NCI-H510A (cell line): ENCODE measurements at places on chromosomes 4 and X.

DNA sequence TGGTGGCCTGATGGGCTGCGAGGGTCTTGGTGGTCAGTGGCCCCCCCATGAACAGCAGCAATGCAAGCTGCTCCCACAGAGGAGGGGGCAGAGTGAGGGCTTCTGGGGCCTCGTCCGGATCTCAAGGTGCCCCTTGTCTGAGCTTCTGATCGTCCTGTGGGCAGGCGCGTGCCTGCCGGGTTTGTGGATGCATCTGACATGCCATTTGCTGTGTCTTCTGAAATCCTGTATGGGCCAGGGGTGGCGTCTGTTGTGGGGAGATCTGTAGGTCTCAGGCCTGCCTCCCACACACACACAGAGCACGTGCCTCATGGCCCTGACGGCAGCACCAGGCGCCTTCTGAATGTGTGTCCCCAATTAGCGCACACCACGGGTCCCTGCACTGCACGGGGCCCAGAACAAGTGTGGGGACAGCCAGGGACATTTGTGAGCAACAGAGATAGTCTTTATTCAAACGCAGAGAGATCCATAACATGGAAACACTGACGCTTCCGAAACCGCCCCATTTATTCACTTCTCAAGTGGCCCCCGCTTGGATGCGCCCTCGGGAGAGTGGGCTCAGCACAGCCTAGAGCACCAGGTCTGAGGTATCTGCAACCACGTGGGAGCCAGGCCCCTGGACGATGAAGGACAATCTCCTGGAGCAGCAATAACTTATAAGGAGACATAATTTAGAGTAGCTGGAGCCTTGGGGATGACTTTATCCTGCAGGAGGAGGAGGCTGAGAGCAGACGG lies 5.7 kb downstream of the SPON2 start:
- DNase-seq = no peak

DNA sequence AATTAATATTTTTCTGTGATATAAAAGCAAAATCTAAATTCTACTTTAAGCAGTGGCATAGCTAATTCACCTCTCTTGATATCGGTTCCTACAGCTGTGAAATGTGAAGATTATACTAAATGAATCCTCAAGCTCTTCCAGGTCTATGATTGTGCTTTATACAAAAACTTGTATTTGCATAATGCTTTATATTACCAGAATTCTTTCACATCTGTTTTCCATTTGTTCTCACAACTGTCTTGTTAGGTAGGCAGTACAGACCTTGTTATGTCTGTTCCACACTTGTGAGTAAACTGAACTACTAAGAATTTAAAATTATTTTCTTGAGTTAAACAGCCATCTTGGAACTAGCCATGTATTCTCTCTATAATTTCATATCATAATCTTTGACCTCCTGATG lies 184.9 kb downstream of the RAPGEF2 start:
- no peak for DNase-seq

- no peak for DNase-seq
Measured at GRCh38 chr4:1862055-1862911, 6.3 kb upstream of the LETM1 start.

DNA sequence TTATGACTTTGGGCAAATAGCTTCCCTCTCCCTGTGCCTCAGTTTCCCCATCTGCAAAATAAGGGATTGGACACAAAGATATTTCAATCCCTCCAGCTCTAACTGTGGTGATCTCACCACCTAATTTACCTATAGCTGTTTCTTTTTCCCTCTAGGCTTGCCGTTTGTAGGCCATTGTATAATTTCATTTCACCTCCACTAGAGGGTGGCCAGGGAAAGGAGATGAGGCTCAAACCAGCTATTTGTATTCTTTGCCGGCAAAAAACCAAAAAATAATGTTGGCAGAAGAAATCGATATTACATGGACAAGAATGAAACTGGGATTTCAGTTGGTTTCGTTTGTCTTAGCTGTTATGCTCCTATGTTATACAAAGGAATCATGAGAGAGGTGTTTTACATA lies 36.1 kb upstream of the DOCK11 start:
- DNase-seq = peak; percentile 6

GRCh38 chrX:150517303-150517910 lies 51.0 kb upstream of the MTM1 start:
- no peak for DNase-seq

DNA sequence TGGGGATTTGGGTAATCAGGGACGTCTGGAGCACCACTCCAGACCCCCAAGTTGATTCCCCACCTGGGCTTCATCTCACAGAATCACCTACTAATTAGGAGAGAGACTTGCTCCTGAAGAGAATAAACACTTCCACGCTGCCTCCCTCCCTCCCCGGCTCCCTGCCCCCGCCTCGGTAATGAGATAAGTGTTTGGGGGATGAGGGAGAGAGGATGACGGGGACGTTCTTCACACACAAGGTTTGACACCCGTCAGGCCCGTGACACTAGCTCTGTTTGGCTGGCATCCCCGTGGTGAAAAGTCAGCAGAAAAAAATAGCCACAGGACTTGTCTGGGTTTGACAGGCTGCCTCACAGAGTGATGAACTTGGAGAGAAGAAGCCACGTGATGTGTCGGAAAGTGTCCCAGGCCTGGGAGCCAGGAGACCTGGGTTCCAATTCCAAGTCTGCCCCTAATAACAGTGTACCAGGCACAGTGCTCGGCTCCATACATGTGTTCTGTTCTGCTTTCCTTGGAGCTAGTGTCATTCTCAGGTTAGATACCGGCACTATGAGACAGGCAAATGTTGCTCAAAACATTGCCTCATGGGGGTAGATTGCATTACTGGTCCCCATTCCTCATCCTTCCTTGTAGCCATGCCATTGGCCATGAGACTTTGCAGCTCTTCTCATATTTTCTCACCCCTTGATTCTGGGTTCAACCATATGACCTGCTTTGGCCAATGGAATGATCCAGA lies 578.0 kb downstream of the BCOR start:
- no peak for DNase-seq
